ENCODE measurements at places on chromosomes 2 and 18.
A peak's percentile ranks its signal among the peaks of the same experiment; 100 is the strongest.

GRCh38 chr18:63266888-63267790, 52.4 kb downstream of the BCL2 start:
- DNase-seq: no peak

GRCh38 chr2:206555721-206556120, 86.6 kb upstream of the FAM237A start:
- DNase-seq: no peak

DNA sequence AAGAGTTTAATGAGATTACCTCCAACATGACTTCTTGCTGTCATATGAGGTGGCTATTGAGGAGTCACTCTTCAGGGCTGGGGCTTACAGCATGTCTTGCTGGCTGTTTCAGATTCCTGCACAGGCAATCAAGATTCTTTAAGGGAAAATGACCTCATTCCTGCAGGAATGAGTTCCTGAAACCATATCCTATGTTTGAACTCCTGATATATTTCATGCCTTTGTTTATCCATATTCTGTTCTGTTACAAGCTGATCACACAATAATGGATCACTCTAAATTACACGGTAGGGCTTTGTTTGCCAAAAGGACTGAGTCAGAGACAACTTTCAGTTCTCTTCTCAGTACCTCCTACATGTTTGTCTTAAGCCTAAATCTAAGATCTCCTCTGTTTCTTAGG, 879.8 kb upstream of the PIK3C3 start:
- DNase-seq: no peak

DNA sequence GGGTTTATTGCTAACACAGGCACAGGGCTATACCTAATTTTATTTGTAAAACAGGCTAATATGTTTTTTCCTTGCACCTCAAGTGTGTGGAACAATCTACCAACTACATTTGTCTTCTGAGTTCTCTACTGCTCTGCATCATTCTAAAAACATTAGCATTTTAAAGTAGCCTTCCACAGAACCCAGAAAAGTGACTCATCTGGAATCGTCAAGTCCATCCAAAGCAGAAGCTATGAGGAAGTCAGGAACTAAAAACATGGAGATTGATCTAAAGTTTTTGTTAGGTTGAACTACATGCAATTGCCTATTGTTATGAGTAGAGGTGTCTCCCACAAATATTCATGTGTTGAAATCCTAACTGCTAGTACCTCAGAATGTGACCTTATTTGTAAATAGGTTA, 70.9 kb downstream of the SUCLG1 start:
- DNase-seq: no peak

GRCh38 chr2:119216994-119217393, 6.6 kb upstream of the STEAP3 start:
- DNase-seq: no peak

DNA sequence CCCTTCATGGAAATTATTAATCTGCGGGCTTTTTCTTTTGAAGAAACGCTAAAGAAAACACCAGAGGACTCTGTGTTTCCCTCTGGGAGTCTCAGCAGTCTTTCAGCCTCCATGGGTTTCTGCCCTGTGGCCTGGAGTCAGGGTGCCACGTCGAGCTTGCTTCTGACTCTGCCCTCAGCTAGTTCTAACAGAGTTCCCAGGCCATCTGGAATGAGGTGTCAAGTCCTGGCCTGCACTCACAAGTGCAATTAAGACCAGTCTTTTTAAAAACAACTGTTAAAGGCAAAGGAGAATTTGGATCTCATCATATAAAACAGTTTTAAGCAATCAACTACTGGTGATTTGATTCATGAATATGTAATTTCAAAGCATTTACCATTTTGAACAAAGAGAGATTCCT, 157.3 kb downstream of the RHBDD1 start:
- DNase-seq: no peak

GRCh38 chr2:99698896-99699295, 209.1 kb upstream of the REV1 start:
- no peak for DNase-seq

- peak; percentile 31 for DNase-seq
Measured at GRCh38 chr2:108637304-108637669, 82.0 kb upstream of the RANBP2 start.

GRCh38 chr2:167988296-167988695, 259.1 kb downstream of the STK39 start:
- DNase-seq: no peak

DNA sequence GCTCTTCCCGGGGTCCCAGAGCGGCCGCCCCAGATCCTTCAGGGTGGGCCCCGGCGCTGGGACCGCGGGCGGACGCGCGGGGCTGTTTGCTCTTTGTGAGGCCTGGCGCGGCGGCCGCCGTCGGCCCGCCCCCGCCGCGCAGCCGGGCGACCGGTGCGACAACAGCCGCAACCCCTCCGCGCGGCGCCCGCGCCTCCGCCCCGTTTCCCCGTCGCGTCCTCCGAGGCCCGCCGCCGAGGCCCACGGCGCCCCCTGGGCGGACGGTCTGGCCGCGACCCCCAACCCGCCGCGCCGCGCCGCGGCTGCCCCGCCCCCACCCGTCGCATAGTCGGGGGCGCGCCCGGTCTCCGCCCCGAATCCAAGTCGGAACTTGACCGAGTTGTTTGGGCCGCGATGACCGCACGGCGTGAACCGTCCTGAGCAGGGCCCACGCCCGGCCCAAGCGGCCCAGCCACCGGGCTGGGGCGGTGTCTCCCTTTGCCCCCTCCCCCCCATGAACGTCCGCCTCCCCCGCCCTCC, 448 bp downstream of the YPEL5 start:
- peak; percentile 56 for DNase-seq

DNA sequence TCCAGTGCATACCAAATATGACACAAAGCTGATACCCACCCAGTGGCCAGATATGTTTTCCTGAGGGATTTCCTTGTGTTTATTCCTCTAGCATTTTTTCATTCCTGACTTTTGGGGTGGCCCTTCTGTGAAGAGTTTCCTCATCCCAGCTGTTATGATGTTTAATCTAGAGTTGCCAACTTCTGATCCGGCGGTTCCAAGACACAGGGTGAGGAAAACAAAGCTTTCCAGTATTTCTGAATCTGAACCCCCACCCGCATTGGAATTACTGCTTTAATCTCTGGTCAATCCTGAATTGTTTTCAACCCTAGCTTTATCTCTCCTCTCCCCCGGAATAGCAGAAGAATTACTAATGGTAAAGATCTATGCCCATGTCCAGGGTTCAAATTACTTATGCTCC, 39.2 kb upstream of the PNPT1 start:
- no peak for DNase-seq

DNA sequence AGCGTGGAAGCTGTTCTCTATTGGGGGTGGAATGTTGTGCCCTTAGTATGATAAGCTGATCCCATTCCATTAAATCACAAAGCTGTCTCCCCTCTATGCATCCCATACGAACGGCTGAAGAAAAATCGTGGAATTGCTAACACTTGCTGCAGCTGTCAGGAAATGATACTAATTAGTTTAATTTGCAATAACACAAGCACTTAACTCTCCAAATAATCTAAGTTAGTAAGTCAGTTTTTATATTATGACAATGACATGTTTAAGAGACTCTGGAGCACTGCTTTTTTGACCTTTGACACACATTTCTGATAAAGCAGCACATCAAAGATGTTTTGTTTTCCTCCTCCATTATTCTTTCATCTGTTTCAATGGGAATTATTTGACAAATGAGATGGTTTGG, 123.7 kb upstream of the SATB2 start:
- DNase-seq: no peak

DNA sequence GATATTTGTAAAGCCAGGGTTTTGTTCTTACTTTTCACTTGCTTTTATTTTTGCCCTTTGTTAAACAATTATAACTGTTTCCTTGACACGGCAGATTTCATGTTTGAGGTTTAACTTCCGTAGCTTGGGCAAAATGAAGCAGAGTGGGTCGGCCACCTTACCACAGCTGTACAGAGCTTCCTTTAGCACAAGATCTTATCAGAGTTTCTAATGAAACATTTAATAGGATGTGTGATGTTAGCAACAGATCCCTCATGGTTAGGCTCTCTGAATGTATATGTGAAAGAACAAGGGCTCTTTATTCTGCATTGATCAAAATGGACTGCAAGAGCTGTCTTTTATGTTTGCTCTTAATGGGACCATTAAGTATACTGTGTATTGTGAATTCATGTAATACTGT, 22.3 kb downstream of the RNF125 start:
- no peak for DNase-seq

Data from midbrain (tissue), 1 donor.